ENCODE measurements at places on chromosomes 1 and 21.

GRCh38 chr1:56340977-56341376, 238.4 kb downstream of the PLPP3 start:
- DNase-seq = no peak

DNA sequence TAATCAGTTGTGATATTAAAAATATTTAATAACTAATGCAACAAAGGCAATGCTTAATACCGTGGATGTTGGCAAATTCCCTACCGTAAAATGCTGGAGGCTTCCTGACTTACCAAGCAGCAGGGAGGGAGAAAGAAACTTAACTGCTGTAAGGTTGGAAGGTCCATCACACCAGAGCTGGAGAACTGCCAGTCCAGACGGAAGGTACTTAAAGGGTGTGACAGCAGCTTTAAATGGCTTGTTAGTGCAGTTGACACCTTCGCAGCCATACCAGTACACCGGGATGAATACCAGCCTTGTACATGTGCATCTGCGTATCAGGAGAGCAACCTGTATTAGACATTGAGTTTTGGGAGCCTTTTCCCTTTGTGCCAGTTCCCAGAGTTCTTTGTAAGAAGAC, 269.5 kb upstream of the NCAM2 start:
- no peak for DNase-seq

DNA sequence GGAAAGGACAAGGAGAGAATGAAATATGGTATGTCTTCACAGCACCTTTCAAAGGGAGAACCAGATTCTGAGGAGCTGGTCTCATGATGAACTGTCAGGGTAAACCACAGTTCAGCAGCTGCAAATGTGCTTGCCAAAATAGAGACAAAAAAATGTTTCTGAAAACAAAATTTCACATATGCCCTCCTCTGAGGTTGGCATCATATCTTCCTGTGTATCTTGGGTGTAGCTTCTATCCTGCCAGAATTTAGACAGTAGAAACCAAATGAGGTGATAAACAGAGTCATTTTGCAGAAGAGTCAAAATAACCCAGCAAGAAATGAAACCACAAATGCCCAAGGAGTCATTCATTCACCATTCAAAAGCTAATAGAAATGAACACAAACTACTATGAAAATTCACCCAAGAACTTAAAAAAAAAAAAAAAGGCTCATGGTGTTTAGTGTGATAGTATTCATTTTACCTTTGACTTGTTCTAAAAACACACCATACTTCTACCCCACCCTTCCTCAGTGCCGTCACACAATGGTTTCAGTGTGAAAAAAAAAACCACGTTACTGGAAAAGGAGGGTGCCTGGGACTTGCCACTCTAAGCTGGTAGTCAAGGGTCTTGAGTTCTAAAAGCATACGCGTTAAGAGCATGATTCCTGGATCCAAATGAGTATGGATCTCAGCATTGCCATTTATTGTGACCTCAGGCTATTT, 18.5 kb downstream of the SELL start:
- DNase-seq = no peak

DNA sequence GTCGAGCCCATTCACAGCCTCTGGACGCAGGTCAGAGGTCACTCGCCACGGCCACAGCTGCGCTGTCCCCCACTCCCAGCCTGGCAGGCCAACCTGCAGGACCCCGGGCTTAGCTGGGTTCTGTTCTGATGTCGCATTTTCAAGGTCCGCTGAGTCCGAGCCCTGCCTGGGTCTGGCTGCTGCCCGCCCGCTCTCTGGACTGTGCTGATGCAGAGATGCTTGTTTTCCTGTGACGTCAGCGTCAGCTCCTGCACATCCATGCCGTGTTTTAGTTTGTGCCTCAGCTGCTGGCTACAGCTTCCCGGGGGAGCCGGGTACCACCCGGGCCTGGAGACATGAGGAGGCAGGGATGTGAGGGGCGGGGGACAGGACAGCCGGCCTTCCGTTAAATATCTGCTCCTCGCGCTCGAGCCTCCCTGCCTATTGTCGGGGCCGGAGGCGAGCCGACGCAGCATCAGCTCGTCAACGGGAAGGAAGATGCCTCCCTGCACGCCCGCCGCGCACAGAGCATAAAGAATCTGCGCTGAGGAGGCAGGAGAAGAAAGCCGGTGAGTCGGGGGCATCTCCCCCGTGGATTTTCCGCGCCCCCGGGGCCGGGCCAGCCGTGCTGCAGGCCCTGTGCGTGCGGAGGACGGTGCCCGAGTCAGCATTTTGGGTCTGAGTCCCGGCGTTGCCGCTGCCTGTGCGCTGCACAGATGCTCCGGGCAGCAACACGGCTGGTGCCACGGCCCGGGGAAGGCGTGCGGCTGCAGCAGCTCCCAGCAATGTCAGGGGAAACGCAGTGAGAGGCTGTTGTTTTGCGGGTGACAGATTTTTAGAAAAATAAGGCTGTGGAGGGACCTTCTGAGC, 23.4 kb downstream of the PRKCZ start:
- DNase-seq = peak; percentile 85

DNA sequence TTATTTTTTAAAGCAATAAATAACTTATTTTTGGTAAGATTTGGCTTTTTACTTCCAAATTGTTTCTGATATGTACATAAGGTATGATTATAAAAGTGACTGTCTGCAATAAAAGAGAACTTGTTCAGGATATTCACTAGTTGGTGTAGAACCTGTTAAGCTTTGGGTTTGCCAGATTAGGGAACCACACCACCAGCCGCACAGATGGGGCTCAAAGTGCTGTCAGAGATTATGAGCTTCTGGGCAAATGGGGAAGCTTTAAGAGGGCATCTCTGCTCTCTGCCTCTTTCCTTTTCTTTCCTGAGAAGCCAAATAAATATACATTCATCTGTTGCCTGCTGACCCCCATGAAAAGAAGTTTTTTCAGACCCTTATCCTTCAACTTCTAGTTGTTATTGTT, 25.4 kb downstream of the IVNS1ABP start:
- no peak for DNase-seq

DNA sequence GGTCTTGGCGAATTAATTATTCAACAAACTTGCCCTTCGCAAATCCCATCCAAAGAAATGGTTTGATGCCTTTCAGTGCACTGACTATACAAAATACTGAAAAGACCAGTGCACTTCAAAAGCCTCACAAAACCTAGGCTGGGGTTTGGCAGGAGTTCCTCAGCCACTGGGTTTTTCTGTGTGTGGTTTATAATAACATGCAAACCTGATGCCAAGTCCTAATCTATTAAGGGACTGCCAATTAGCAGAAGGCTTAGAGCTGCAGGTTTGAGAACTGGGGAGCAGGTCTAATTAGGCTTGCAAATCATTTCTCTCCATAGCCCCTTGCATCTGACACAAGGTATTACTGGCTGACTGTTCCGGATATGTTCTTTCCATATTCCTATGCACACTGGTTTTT, 27.7 kb downstream of the PLPP3 start:
- DNase-seq = no peak

DNA sequence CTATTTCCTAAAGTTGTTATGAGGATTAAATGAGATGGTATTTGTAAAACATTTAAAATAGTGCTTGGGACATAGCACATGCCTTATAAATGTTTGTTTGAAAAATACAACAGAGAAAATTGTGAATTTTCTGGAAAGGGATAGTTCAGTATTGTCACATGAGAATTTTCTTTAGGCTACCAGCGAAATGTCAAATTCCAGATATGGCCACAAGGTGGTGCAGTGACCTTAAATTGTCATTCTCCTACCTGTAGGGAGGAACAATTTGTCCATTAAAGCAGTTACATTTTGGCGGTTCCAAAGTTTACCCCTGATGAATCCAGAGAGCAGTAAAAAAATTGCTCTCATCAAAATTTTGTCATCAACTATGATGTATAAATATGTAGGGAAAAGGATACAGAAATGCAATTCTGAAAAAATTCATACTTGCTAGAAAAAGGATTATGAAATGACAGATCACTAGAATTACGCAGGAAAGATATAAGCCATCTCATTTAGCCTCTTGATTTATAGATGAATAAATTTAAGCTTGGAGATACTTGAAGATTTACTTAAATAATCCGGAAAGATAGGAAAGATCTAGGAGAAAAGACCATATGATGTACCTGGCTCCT, 50.2 kb upstream of the TSHB start:
- peak; percentile 18 for DNase-seq

DNA sequence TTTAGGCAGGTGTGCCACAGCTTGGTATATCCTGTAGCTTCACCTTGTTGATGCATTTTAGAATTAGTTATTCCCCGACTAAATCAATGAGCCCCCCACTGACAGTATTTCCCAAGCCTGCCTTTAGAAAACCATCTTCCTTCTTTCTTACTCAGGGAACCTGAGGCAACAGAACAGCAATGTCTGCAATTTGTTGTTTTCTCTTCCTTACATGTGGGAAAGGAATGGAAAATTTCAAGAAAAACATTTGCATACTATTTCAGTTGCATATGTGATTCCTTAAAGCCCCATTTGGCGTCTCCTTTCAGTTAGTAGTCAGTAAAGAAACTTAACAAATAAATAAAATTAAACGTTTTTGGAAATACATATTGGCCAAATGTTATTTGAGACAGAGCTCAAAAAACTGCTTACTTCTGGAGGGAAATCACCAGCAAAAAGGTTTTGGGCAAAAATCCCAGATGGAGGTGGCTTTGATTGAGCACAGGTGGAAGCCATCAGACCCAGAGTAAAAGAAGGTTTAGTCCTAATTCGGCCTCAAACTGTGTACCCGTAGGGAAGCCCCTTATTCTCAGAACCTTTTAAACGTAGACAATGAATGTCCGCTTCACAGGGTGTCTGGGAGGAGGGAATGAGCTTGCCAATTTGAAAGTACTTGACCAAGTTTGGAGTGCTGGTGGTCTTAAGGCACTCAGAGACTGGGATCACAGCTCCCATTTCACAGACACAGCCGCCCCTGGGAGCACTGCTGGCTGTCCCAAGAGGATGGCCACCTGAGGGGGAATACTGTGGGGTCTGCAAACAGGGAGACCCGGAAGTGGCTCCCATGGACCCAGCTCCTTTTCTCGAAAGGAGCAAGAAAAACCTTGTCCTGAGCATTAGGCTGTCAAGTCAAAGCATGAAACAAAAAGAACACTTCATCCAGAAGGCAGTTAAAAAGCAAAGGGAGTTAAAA, 9.4 kb downstream of the LHX4 start:
- peak; percentile 70 for DNase-seq

DNA sequence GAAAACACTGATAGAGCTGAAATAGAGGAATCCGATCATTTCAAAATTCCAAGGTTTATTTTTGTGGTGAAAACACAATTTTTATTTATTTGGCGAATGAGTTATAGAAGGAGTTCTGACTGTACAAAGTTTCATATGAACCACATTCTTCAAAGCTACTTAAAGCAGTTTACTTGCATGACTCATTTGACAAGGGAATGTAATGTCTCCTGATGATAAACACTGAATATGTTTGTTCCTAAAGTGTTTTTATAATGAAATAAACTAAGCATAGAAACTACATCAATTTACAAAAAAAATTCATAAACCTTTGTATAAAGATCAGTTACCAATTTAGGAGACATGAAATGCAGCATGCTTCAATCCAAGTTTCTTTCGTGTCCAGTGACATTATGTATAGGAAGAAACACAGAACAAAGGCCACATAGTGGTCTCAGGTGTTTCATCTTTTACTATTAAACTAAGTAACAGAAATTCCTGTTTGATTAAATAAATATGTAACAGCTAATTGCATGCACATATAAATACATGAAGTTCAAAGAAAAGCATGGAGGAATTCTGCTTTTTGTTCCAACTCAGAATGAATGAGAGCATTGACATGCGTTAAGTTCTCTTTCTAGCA, 2.5 kb downstream of the PRKACB start:
- DNase-seq = no peak

- DNase-seq = peak; percentile 79
These were observed 40.3 kb upstream of the RUNX3 start for GRCh38 chr1:24970399-24970753.

- no peak for DNase-seq
These were observed 1.8 kb downstream of the RGL1 start for GRCh38 chr1:183806675-183807074.

DNA sequence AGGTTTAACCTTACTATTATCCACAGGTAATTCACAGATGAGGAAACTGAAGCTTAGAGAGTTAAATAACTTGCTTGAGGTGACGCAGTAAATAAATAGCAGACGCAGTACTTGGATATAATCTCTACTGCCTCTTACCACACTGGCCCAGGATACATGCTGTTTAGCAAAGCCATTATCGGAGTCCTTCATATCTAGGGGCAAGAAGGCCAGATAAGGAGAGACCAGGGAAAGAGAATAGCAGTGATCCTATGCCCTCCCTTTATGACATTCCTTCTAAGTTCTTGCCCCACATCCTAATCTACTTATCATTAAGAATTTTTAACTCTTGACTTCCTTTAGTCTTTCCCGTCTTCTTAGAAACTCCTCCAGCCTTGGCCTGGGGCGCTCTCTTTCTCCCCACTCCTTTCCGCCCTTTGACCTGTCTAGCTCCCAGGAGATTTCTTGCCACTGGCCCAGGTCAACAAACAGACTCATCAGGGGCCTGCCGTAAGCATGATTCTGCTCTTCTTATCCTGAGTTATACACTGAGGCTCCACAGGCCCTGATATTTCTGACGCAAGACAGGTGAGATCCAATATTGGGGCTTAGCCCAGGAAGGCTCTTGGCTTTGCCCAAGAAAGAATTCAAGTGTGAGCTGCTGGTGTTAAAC, 11.4 kb upstream of the SLAMF1 start:
- no peak for DNase-seq

- no peak for DNase-seq
These were observed 914 bp downstream of the ZNF326 start for GRCh38 chr1:89995598-89996449.

DNA sequence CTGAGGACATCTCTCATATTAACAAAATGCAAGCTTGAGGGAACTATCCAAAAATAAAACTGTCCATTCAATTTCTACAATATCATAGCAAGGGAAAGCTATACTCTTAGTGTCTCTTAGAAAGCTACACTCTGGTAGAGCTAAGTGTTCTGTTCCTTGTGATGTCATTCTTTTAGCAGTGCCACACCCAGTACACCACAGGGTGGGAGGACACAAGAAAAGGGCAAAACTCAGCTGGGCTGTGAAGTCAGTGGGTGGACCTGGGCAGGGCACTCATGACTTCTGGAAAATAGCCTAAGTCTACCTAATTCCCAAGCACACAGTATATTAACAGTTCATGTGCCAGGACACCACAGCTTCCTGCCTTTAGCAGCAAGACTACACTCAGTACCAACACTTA, 42.2 kb upstream of the TNFSF4 start:
- DNase-seq = no peak

GRCh38 chr1:55690366-55690765, 475.2 kb upstream of the USP24 start:
- no peak for DNase-seq

GRCh38 chr1:52842643-52843310, at the start of gene ZYG11A:
Gene ZYG11A (plus strand): TSS chr1:52842760. CDS start chr1:52842884, 124 bp downstream.
- DNase-seq = peak; percentile 94

GRCh38 chr1:14591600-14591999, 6.9 kb upstream of the KAZN start:
- no peak for DNase-seq
